NCI-H345 (cell line): ENCODE measurements at places on chromosomes 6 and 20.

DNA sequence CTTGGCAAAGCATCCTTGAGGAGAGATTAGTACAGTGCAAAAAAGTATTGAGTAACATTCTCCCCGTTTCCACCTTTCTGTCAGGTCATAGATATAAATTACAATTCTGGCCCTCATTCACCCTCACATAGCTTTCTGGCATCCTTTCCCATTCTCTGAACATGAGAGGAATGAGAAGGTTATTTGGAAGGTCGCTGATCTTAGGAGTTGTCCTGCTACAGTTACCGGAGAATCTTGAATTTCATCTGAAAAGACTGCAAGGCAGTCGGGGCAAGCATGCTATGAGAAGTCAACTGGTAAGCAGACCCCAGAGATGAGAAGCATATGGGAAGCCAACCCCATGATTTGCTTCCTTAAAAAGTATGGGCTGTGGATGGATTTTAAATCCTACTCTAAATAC lies 166.7 kb upstream of the CENPW start:
- no peak for DNase-seq

- DNase-seq: no peak
These were observed 118.4 kb downstream of the DTNBP1 start for GRCh38 chr6:15544321-15544900.

- DNase-seq: no peak
These were observed 763.2 kb upstream of the FLRT3 start for GRCh38 chr20:15100506-15101160.

GRCh38 chr6:129866688-129867087 lies 5.6 kb upstream of the TMEM244 start:
- no peak for DNase-seq

- DNase-seq: peak; percentile 73
These were observed 1.1 kb upstream of the TMEM74B start for GRCh38 chr20:1185790-1186334.

GRCh38 chr6:137496909-137497720 lies 2.9 kb upstream of the OLIG3 start:
- DNase-seq: no peak

- DNase-seq: no peak
These were observed 47.1 kb downstream of the SNAI1 start for GRCh38 chr20:50029697-50030461.

DNA sequence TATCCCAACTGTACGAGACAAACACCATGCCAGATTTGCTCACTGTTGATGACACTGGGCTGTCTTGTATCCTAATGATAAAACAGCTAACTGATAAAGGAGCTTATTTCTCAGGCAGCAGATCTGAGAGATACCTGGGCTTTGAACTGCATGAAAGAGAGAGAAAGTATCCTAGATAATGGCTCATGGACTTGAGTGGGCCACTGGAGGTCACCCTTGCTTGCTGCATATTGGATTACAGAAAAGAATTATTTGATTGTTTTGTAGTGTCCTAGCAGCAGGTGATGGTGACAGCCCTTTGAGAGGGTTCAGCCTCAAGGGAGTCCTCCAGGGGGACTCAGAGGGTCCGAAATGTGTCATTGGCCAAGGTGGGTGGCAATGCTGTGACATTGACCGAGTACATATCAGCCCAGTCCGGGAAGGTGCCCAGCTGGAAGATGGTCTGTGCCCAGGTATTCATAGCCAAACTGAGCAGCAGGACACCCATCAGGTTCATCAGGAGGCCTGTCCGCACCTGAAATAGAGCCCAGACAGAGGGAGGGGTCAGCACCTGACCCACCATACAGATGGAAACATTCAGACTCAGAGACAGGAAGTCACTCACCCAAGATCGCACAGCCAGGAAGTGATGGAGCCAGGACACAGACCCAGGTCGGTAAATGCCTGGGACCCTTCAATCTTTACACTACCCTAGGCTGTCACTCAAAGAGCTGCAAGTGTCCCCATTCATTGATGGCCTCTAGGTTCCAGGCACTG lies 9.4 kb upstream of the OCSTAMP start:
- DNase-seq: peak; percentile 21

DNA sequence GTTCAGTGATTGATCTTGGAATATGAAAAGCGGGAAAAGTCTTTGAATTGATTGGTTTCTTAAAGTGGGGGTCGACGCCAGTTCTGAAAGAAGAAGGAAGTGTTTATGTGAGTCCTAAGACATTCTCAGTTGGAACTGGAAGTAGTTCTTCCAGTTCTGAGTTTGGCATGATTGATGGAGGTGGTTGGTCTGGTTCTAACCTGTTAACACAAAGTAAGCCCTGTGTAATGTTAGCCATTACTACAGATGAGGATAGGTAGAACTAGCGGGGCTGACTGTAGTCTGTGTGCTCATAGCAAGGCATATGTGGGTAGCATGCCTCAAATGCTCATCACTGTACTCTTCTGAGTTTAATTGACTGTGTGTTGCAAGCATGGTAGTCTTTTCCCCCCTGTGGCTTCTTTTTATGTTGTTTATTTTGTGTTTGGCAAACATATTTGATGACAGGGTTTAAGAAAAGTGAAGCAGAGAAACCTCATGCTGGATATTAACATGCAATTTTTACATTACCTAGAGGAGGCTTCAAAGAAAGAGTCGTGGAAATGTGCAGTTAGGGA lies 24.9 kb downstream of the CITED2 start:
- DNase-seq: peak; percentile 65

DNA sequence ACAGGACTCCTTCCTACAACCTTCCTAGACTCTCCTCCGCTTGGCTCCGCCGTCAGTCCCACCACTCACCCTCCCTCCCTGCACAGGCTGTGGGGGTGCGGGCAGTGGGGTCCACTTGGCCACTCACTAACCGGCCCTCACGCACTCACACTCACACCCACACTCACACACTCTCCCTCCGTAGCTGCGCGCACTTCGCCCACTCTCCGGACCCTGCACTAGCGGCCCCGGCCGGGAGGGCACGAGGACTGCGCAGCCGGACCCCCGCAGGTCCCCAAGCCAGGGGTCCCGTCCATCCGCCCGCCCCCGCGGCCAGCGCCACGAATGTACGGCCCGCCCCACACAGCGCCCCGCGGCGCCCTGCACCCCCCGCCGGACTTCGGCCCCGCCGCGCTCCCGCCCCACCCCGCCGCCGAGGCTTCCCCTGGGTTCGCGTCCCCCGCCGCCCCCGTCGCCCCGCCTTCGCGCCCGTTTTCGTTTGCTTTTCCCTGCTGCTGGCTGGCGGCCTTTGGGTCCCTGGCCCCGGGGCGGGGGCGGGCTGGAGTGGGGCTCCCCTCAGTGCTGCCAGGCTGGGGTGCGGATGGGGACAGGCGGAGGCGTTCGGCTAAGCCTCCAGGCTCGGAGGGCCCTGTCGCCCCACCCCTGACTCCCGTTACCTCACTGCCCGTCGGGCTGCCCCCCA lies 23.0 kb upstream of the SLC22A7 start:
- no peak for DNase-seq

GRCh38 chr6:109713097-109713496 lies 22.0 kb downstream of the FIG4 start:
- DNase-seq: no peak

- no peak for DNase-seq
These were observed 41.3 kb upstream of the ZMYND8 start for GRCh38 chr20:47397652-47398301.

GRCh38 chr6:87723170-87724078 lies 21.4 kb upstream of the AKIRIN2 start:
- no peak for DNase-seq

DNA sequence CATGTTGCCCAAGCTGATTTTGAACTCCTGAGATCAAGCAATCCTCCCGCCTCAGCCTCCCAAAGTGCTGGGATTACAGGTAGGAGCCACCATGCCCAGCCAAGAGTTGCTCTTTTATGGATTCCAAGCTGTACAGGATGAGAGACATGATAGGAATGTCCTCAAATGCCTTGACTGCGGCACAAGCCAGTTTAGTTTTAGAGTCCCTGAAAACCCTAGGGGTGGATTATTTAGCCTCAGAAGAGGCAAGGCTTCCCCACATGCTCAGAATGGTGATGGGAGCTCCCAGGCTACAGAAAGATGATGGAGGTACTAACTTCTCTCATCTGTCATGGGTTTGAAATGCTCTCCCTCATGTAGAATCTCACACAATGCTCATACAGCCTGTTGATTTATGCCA lies 280.5 kb upstream of the PRND start:
- DNase-seq: no peak

- no peak for DNase-seq
These were observed 166.8 kb upstream of the FOXQ1 start for GRCh38 chr6:1144842-1145767.

DNA sequence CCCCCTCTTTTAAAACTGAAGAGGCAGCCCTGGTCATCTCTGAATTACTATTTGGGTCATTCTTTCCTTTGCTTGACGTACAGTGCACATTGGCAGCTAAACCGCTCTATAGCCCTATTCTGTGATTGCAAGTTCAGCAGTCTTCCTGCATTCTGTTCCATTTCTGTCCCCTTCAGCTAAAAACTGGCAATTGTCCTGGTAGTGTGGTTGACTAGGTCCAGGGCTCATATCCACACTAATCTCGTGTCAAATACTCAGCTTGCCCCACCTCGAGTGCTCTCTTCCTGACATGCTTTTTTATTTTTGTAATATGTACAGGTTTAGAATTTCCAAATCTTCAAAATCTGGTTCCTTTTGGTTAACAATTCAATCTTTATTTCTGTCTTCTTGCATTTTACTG lies 282.1 kb downstream of the THBS2 start:
- DNase-seq: no peak

- no peak for DNase-seq
These were observed 34.8 kb downstream of the CEP57L1 start for GRCh38 chr6:109130065-109130464.

GRCh38 chr20:15700147-15700765 lies 873.0 kb downstream of the KIF16B start:
- DNase-seq: no peak
